Activated T-cell treated with anti-CD3 and anti-CD28 coated beads for 4 hours (primary cell): ENCODE measurements at places on chromosomes 11 and 22.

- DNase-seq, result no peak
Observed at GRCh38 chr11:121808096-121808495, 307.9 kb downstream of the BLID start.

- no peak for DNase-seq
Observed at GRCh38 chr22:32144496-32145274, 14.4 kb downstream of the C22orf42 start.

GRCh38 chr11:36155770-36156160 is 133.5 kb downstream of the COMMD9 start:
- DNase-seq, result no peak

DNA sequence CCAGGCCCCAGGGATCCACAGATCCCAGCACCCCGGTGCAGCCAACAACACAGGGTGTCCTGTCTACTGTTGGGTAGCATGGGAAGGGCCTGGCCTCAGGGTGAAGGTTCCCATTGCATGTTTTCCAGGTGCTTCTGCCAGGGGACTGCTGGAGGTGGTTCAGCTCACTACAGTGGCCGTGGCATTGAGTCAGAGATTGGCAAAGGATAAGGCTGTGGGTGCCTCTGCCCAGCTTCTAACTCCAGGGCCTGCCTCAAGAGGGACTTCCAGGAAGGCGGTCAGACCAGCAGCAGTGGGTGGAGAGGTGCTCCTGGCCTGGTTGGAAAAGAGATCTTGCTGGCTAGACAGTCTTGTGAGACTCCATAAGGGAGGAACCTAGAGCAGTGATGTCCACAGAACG is 20.9 kb downstream of the CSNK1E start:
- no peak for DNase-seq

GRCh38 chr11:42870480-42870879 is 441.3 kb upstream of the API5 start:
- no peak for DNase-seq

- DNase-seq, result no peak
Observed at GRCh38 chr11:762421-763072, 14.7 kb downstream of the GATD1 start.

DNA sequence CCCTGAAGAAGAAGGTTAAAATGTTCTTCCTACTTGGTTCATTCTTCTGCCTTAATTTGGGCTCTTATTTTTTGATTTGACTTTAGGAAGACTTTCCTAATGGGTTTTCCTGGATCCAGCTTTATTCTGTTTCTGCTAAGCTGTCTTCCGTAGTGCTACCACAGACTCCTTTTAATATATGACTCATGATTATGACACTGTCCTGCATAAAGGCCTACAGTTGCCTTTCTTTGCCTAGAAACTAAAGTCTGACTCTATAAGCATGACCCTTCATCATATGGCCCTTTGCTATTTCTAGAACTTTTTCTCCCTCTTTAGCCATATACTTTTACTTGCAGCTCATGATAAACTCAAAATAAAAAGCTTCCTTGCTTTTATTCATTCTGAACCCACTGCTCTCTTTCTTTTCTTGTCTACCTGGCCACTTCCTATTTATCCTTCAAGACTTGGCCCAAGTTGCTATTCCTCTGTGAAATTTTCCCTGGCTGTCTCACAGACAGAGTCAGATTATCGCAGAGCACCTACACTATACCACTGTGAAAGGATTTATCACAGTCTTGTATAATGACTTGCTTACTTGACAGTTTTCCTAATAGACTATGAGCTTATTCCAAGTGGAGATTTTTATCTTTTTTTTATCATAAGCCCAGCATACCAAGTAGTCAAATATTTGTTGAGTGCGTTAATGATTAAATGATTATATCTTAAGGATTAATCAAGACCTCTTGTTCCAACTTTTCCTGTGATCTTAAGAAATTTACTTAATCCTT is 24.7 kb downstream of the TBCEL start:
- no peak for DNase-seq

DNA sequence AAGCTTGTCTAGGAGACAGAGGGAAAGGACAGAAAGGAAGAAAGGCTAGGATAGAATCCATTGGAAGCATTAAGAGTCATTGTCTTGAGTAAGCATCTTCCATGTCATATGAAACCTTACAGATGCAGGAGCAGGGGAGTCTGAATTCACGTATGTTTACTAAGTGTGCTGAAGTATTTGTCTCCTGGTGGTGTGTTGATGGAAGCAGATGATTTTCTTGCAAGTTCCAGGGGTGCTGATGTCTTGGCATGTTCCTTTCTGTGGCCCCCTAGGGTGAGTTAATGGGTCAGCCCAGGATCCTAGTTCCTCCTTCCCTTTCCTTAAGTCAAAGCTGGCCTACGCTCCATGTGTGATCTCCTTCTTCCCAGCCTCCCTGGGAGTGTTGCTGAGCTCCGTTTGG is 110.2 kb downstream of the TEAD1 start:
- DNase-seq, result no peak

- no peak for DNase-seq
Observed at GRCh38 chr11:32005786-32006416, 85.0 kb upstream of the RCN1 start.
